ENCODE measurements at places on chromosomes 11 and 22.

GRCh38 chr11:68929135-68929534, 25.4 kb downstream of the IGHMBP2 start:
- DNase-seq: no peak

GRCh38 chr11:117770061-117770460, 27.0 kb downstream of the DSCAML1 start:
- DNase-seq: no peak

DNA sequence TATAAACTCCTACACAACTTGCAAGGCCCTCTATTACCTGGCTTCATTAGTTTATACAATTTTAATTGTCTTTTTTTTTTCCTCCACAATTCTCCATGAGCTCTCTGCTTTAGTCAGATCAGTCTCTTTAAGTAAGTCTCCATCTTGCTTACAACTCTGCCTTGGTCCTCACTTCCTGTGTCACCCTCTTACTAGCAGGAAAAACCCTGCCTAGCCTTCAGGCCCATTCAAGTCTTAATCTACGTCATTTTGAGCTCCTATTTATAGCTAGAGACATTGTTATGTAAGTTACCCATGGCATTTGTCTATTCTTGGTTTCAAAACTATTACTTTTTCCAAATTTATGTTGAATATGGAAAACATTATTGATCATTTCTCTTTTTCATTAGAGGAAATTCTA, 177.4 kb downstream of the SBF2 start:
- no peak for DNase-seq

DNA sequence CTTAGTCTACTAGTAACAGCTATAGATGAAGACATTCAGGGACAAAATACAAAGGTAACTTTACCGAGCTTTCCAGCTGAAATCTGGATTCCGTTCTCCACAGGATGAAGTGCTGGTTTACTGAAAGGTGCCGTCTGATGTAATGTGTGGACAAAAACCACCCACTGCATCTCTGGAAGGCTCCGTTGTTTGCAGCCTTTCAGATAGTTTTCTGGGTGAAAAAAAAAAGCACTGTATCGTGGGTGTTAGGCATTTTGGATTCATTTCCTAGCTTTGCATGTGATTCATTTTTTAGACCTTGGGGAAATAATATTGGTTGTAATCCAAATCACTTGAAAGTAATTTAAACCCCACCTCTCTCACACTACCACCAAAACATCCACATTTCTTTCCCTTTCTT, 10.4 kb downstream of the JAM3 start:
- no peak for DNase-seq

DNA sequence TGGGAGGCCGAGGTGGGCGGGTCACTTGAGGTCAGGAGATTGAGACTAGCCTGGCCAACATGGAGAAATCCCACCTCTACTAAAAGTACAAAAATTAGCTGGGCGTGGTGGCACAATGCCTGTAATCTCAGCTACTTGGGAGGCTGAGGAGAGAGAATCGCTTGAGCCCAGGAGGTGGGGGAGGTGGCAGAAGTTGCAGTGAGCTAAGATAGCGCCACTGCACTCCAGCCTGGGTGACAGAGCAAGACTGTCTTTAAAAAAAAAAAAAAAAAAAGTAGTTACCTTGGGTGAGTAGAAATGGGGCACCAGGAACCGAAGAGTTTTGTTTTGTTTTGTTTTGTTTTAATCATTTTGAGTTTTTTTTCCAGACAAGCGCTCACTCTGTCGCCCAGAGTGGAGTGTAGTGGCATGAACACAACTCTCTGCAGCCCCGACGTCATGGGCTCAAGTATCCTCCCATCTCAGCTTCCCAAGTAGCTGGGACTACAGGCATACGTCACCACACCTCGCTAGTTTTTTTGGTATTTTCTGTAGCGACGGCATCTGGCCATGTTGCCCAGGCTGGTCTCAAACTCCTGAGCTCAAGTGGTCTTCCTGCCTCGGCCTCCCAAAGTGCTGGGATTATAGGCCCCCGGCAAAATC, 15.8 kb downstream of the THAP12 start:
- no peak for DNase-seq

DNA sequence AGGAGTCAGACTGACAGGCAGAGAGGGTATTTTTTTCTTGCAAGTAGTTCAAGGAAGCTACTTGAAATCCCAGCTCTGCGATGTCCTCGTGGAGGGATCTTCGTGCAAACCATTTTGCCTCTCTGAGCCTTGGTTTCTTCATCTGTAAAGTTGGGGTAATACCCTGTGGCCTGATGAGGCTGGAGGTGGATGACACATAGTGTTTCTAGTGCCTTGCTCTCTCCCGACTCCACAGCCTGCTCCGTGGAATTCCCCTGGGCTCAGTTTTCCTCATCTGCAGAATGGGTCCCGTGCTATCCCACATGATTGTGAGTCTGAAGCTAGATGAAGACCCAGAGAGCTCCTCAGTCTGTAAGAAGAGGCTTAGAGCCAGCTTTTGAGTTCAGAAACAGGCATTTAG, 32.7 kb downstream of the DAGLA start:
- DNase-seq: no peak

DNA sequence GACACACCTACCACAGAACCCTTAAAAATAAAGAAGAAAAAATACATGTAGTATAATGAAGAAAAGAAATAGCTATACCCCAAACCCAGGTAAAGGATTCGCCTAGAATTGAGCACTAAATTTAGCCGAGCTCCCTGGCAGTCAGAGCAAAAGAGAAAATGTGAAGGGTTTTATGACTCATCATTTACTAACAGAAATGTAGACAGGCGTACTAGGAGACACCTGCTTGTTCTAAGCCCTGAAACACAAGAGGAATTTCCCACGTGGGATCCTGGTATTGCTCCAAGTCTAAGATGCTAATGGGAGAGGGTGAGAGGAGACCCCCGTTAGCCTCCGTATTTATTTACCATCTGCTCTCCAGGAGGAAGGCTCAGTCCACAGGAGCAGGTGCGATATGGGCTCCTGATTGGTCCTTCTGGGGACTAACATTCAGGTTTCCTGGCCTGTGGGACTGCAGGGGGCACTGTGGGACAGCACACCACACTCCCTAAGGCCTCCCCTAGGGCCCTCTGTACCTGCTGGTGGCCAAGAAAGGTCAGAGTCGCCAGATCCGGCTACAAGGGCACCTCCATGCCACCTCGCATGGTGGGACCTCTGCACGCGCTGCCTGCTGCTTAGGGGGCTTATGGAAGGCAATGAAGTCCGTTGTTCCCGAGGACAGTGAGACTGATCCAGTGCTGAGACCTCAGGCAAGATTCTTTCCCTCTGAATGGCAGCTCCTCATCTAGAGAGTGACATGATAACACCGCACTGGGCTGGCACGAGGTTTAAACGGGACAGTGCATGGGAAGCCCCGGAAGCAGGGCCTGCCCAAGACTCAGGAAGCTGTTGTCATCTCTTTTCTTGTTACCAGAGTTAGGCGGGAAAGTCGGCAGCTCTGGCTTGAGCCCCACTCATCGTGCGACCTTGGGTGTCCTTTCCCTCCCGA, 25.8 kb downstream of the KCNC1 start:
- DNase-seq: peak; percentile 19

- no peak for DNase-seq
These were observed 13.7 kb downstream of the ARHGEF17 start for GRCh38 chr11:73321604-73322381.

- no peak for DNase-seq
These were observed 5.0 kb downstream of the ARHGAP42 start for GRCh38 chr11:100691896-100692653.

- no peak for DNase-seq
These were observed 18.0 kb downstream of the CNTF start for GRCh38 chr11:58640386-58641023.

- DNase-seq: no peak
These were observed 1236.4 kb downstream of the FAM181B start for GRCh38 chr11:81497202-81497804.

DNA sequence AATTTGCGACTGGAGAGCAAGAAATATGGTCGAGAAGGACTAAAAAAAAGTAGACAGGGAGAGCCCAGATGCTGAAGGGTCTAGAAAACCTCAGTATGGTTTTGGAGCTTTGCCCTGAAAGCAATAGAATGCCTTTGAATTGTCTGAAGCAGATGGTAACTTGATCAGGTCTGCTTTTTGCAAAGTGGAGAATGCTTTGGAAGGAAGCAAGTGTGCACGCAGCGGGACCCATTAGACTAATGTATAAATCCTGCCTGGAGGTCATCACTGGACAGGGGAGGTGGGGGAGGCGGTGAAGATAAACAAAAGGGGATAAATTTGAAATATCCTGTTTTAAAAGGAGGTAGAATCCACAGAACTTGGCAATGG, 757 bp upstream of the HINFP start:
- DNase-seq: no peak

- DNase-seq: no peak
These were observed 25.2 kb downstream of the GRAP2 start for GRCh38 chr22:39925909-39926679.

- DNase-seq: no peak
These were observed 55.3 kb downstream of the TRPC6 start for GRCh38 chr11:101528541-101528940.

DNA sequence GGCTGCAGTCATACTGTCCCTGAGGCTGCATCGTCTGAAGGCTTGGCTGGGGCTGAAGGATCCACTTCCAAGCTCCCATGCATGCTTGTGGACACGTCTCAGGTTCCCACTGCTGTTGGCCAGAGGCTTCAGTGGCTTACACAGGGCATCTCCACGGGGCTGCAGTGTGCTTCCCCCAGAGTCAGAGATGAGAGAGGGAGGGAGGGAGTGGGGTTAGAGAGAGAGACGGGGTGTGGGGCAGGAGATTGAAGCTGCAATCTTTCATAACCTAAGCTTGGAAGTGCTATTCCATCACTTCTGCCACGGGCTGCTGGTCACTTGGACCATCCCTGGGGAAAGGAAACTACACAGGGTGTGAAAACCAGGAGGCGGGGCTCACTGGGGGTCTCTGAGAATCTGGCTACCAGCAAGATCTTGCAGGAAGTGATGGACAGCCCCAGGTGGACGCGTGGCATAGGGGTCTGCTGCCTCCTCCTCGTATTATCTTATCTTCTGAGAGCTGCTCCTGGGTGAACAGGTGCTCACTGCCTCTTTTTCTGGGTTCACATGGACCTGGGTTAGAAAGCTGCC, 63.0 kb upstream of the MYEOV start:
- no peak for DNase-seq

- DNase-seq: no peak
These were observed 7.2 kb downstream of the MS4A15 start for GRCh38 chr11:60763692-60764369.

- no peak for DNase-seq
These were observed 29.5 kb downstream of the UBASH3B start for GRCh38 chr11:122685041-122685440.

- DNase-seq: no peak
These were observed 105.2 kb downstream of the MAML2 start for GRCh38 chr11:96237766-96238266.

DNA sequence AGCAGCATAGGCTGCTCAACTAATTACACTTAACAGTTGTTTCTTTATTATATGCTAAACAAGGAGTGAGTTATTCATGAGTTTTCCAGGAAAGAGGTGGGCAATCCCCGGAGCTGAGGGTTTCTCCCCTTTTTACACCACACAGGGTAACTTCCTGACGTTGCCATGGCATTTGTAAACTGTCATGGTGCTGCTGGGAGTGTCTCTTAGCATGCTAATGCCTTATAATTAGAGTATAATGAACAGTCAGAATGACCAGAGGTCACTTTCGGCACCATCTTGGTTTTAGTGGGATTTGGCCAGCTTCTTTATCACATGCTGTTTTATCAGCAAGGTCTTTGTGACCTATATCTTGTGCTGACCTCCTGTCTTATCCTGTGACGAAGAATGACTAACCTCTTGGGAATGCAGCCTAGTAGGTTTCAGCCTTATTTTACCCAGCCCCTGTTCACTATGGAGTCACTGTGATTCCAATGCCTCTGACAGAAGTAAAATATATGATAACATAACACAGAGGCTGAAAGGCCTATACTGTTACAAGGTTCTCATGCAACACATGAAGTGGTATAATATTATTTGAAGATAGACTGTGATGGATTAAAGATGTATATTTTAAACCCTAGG, 41.3 kb upstream of the RDX start:
- DNase-seq: peak; percentile 57

Measured in stimulated activated CD4-positive, alpha-beta T cell treated with anti-CD3 and anti-CD28 coated beads, Interleukin-1b, Interleukin-23, amount 100 ng/mL, for 48 hours (primary cell).